ENCODE measurements at places on chromosomes 16 and 17.
A peak's percentile ranks its signal among the peaks of the same experiment; 100 is the strongest.

- H3K36me3 ChIP-seq: peaks cover 39% of the 10 kb centered on the region
These were observed 26.0 kb downstream of the BBS2 start for GRCh38 chr16:56493815-56494214.

- DNase-seq: peak; percentile 51
- H3K4me1 ChIP-seq: no peaks in the 10 kb centered on the region
- no peak overlapping the region for H3K27ac ChIP-seq
- H3K4me3 ChIP-seq: no peak overlapping the region
These were observed 9.4 kb upstream of the GCGR start for GRCh38 chr17:81794509-81794908.

DNA sequence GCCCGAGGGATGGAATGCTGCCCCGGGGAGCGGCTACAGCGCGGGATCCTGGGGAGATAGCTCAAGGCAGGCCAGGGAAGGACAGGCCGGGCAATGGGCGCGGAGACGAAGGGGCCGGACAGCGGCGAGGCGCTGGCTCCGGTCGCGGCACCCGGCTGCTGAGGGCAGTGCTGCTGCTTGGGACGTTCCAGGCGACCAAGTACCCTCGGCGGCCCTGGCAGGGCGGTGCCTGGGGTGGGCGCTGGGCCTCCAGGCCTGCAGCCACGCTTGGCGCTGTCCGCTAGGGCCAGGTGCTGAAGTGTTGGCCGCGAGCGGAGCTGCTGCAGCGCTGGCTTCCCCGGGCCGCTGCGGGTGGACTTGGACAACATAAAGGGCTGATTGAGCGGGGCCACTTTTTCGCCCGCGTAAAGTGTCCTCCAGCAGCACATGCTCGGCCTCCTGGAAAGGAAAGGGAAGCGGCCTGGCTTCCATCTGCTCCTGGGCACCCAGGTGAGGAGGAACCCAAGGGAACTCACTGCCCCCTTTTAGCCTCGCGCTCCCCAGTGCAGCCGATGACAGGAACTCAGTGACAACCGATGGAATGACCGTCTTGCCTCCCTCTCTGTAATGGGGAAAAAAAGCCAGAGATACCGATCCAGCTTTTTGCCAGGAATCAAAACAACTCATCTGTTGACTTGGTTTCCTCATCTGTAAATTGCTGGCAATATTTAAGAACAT, 23.7 kb downstream of the CLEC3A start:
- no peak overlapping the region for H3K27ac ChIP-seq
- DNase-seq: peak; percentile 28
- no peaks in the 10 kb centered on the region for H3K4me1 ChIP-seq
- no peaks in the 10 kb centered on the region for H3K36me3 ChIP-seq
- peaks cover 30% of the 10 kb centered on the region for H3K27me3 ChIP-seq
- H3K4me3 ChIP-seq: no peak overlapping the region

- H3K4me1 ChIP-seq: peaks cover 21% of the 10 kb centered on the region
- H3K4me3 ChIP-seq: no peak overlapping the region
- H3K27me3 ChIP-seq: no peaks in the 10 kb centered on the region
- peaks cover 83% of the 10 kb centered on the region for H3K36me3 ChIP-seq
These were observed 5.5 kb downstream of the GALK1 start for GRCh38 chr17:75759457-75759856.

GRCh38 chr17:71117466-71117865, 948.1 kb downstream of the KCNJ2 start:
- H3K4me3 ChIP-seq: no peak overlapping the region
- no peak overlapping the region for H3K27ac ChIP-seq
- no peaks in the 10 kb centered on the region for H3K27me3 ChIP-seq

DNA sequence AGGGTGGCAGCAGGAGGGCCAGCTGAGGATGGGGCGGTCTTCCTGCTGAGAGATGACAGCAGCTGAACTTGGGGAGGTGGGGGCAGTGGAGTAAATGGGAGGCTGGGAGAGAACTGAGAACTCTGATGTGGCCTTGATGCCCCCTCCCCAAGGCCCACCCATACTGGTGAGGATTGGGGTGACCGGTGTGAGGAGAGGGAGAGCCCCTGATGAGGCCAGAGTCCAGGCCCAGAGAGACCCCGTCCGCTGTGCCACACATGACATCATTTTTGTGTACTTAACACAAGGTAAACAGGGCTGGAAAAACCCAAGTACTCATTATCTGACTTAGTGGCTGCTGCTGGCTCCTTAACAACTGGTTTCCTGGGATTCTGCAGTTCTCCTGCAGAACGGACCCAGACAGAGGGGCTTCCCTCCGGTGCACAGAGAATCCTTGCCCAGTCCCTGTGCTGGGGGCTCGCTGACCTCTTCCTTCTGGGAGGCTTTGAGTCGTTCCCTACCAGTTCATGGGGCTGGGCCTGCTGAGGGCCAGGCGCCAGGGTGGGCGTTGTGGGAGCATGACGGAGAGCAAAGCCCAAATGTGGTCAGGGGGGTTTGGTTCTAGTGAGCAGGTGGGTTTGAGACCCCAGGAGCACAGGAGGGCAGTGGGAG, 207.6 kb downstream of the RAB11FIP4 start:
- peaks cover 30% of the 10 kb centered on the region for H3K4me1 ChIP-seq
- no peak overlapping the region for H3K27ac ChIP-seq
- no peak overlapping the region for H3K4me3 ChIP-seq
- no peaks in the 10 kb centered on the region for H3K36me3 ChIP-seq
- DNase-seq: no peak

GRCh38 chr17:59621771-59622170, 2.1 kb downstream of the CLTC start:
- H3K4me1 ChIP-seq: peaks cover 28% of the 10 kb centered on the region
- no peak for DNase-seq
- H3K4me3 ChIP-seq: peak overlapping the region; percentile 98
- H3K27ac ChIP-seq: peak overlapping the region; percentile 100
- H3K36me3 ChIP-seq: peaks cover 6% of the 10 kb centered on the region
